ENCODE measurements at places on chromosomes 3 and 15. TPM values are rescaled to one million over a fixed set of nuclear protein-coding genes. Genes with fewer than 3 reads are reported as not detected.

The TRPM1 gene
- not detected for total RNA-seq

The CD86 gene
- total RNA-seq: 12.4 TPM

The CPLX3 gene
- 0.25 TPM for total RNA-seq

The CCDC33 gene
- total RNA-seq: not detected

The PPM1M gene
- total RNA-seq: 60.2 TPM

The FRMD5 gene
- total RNA-seq: 0.25 TPM

The CACNA2D2 gene
- 0.41 TPM for total RNA-seq

The VIPR1 gene
- total RNA-seq: 3.4 TPM

The CDCP1 gene
- 21.8 TPM for total RNA-seq

The ADGRG7 gene
- not detected for total RNA-seq

The CIDEC gene
- total RNA-seq: not detected

The MYEF2 gene
- 37.5 TPM for total RNA-seq

The RAB6B gene
- 0.91 TPM for total RNA-seq

The DZIP1L gene
- not detected for total RNA-seq

The ARHGEF26 gene
- total RNA-seq: 0.09 TPM

The MYLK gene
- total RNA-seq: 0.30 TPM

The MUC4 gene
- 0.39 TPM for total RNA-seq

The CCR2 gene
- 19.9 TPM for total RNA-seq

The C3orf49 gene
- total RNA-seq: not detected

The KCNMB2 gene
- not detected for total RNA-seq

The MYD88 gene
- total RNA-seq: 83.7 TPM

The OR5K2 gene
- not detected for total RNA-seq

The GRAMD1C gene
- 0.23 TPM for total RNA-seq

The KIF23 gene
- 59.9 TPM for total RNA-seq

The POPDC2 gene
- total RNA-seq: 2.6 TPM

The SPESP1 gene
- 0.64 TPM for total RNA-seq

The ST8SIA2 gene
- not detected for total RNA-seq

The SLC35G2 gene
- 0.34 TPM for total RNA-seq

The ACKR4 gene
- total RNA-seq: not detected

The NRROS gene
- total RNA-seq: 87.2 TPM

The SNUPN gene
- total RNA-seq: 39.6 TPM

The CEMIP gene
- total RNA-seq: 0.91 TPM

The HIGD1A gene
- total RNA-seq: 67.0 TPM

The APBA2 gene
- total RNA-seq: 7.0 TPM

The MAN2A2 gene
- 136 TPM for total RNA-seq

The TMEM266 gene
- not detected for total RNA-seq

The SAMMSON gene
- total RNA-seq: not detected

The POLQ gene
- total RNA-seq: 37.1 TPM

The HRG gene
- total RNA-seq: not detected

The SMCO1 gene
- not detected for total RNA-seq

The FOXL2 gene
- not detected for total RNA-seq

The ERICH6 gene
- not detected for total RNA-seq

The SLC22A13 gene
- total RNA-seq: 0.93 TPM

The HCLS1 gene
- total RNA-seq: 340 TPM

The GATM gene
- total RNA-seq: 1.3 TPM

The TNFAIP8L3 gene
- 0.18 TPM for total RNA-seq

The SLC2A2 gene
- total RNA-seq: not detected

The TSC22D2 gene
- total RNA-seq: 17.1 TPM

The ACAN gene
- total RNA-seq: not detected

The CPEB1 gene
- not detected for total RNA-seq

Data from T-helper 2 cell treated with Interferon-gamma antibody and Interleukin-4, amounts not matched to agents 100 ng/mL and 5 ng/mL, for 36 hours (primary cell).